Stimulated activated effector memory CD8-positive, alpha-beta T cell treated with anti-CD3 and anti-CD28 coated beads, Interleukin-12 subunit alpha, Interleukin-12 subunit beta, amount 100 ng/mL, for 72 hours (primary cell): ENCODE measurements at places on chromosomes 5 and 9.

- no peak for DNase-seq
Measured at GRCh38 chr5:96080557-96080956, 118.9 kb upstream of the ELL2 start.

DNA sequence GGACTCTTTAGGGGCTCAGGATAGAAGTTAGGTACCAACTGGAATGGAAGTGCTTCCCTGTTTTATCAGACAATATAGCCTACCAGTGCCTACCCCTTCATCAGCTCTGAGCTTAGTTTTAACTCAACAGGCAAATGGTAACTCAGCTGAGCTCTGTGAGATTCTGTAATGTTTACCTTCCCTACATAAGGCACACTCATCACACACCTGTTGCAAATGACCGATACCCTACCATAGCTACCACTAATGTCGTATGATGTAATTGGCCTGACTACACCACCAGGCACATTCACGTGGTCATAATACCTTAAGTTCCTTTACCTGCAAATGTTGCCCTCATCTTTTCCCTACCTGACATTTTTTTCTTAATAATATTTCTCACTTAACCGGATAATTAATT, 254.8 kb downstream of the ADGRV1 start:
- no peak for DNase-seq

GRCh38 chr5:123659011-123659410, 147.0 kb downstream of the CSNK1G3 start:
- no peak for DNase-seq

DNA sequence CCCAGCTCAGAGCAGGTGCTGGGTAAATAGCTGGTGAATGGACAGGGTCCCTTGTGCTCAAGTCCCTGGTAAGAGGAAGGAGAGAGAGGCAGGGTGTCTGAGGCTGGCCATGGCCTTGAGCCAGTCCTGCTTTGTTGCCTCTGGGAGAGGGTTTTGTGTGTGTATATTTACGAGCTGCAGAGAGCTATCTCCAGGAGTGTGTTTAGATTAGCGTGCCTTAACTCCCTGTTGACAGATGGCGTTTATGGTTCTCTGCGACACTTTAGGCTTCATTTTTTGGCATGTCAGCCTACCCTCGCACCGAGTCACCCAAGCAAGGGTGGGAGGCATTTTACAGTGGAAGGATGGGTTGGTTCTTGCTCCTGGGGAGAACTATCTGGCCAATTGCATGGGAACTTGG, 22.2 kb downstream of the HMCN2 start:
- DNase-seq, result no peak

GRCh38 chr5:82111191-82111590, 139.4 kb downstream of the ATG10 start:
- DNase-seq, result no peak

- peak; percentile 68 for DNase-seq
Measured at GRCh38 chr5:80672140-80672736, 17.5 kb upstream of the DHFR start.

GRCh38 chr9:14670718-14671117, 22.5 kb downstream of the ZDHHC21 start:
- DNase-seq, result no peak

- DNase-seq, result no peak
Measured at GRCh38 chr5:54621709-54622108, 104.2 kb downstream of the SNX18 start.

- DNase-seq, result no peak
Measured at GRCh38 chr9:589723-590122, 251.8 kb upstream of the DMRT1 start.

DNA sequence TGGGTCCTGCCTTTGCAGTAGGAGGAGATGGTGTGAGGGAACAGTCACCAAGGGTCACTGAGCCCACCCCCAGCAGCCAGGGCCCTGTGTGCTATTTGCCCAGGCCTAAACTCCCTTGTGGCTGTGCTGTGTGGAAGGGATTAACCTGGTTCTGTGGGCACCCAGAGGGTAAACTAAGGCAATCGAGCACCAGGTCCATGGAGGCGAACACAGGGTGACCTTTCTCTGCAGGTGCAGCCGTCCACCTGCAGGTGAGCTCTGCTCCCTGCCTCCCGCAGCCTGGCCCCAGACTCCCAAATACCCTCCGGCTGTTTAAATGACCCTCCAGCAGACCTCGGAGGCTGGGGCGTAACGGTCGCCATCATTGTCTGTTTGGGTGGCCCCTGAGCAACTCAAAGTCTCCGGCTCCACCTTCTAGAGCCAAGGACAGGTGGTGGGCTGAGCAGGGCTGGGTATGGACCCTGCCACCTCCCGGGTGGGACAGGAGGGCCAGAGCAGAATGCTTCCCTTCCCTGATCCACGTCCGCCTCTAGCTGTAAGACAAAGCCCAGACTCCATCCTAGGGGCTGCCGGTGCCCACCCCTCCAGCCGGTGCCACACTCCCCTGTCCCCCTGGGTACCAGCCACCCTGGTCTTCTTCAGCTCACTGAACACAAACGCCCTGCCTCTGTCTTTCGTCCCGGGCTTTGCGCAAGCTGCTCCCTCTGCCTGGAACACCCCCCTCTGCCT, 34.1 kb upstream of the FIBCD1 start:
- no peak for DNase-seq

GRCh38 chr9:130824643-130825350, 10.3 kb upstream of the ABL1 start:
- DNase-seq, result no peak

DNA sequence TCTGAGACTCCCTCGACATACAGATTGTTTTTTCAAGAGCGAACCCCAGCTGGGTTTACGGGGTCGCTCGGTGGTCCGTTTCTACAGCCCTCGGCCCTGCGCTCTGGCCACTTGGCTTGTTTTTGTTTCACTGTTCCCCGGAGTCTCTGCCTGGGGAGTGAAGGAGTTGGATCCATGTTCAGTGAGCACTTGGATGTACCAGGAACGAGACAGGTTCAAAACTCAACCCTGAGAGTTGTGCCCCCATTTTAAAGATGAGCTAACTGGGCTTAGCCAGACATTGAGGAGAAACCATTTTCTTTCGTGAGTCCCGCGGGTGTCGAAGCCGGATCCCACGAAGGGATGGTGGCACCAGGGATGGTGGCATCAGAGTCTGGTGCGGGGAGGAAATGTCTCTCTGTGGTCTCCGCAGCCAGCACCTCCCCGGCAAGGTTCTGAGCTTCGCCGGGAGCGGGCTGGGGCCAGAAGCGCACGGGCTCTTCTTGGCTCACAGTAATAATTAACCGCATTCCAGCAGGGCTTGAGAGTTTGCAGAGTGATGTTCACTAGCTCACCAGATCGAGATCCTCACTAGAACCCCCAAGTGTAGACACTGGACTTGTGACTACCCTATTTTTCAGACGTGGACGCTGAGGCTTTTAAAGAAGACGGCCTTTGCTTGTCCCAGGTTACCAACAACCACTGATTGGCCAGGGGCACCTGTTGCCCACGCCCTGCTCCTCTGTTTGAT, 1.0 kb downstream of the MSX2 start:
- DNase-seq, result no peak

- no peak for DNase-seq
Measured at GRCh38 chr5:81773574-81773973, 22.7 kb upstream of the SSBP2 start.

DNA sequence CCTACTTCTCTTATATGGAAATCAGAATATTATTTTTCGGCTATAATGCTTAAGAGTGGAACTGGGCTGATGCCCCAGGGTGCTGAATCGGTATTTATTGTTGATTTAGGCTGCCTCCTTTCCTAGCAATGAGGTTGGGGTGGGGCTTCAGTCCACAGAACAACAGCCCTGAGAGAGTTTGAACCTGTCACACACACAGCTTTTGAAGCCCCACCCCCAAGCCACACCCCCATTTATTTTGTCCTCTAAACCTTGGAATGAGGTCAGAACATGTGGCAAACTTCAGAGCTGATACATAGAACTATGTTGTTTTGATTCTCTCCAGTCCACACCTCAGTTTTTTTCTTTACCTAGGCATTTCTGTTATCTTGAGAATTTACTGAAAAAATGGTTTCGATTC, 51.7 kb upstream of the CAMK4 start:
- no peak for DNase-seq

- no peak for DNase-seq
Measured at GRCh38 chr5:154642499-154643245, 112.5 kb upstream of the LARP1 start.

GRCh38 chr9:79080536-79080935, 491.2 kb upstream of the TLE4 start:
- no peak for DNase-seq

DNA sequence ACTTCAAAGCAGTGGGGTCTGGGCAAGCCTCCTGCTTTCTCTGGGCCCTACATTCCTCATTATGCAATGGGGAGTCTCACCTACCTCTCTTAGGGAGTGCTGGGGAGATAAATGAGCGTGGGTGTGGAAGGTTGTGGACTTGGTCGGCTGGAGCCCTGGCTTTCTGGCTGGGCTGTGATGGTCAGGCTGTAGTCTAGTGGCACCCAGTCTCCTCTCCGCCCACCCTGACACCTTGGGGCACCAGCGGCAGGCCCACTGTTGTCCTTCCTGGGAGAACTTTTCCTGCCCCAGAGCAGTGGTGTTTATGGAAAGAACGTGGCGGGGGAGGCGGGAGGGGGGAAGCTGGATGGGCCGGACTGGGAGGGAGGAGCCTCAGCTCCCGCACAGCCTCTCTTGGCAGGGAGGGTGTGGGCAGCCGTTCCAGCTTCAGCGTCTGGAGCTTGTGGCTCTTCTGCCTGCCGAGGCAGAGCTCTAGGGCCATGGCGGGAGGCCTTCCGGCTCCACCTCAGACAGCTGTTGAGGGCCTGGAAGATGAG, 4.1 kb downstream of the PTGS1 start:
- DNase-seq, result no peak

- peak; percentile 74 for DNase-seq
Measured at GRCh38 chr9:137453643-137454081, 5.5 kb downstream of the NSMF start.

DNA sequence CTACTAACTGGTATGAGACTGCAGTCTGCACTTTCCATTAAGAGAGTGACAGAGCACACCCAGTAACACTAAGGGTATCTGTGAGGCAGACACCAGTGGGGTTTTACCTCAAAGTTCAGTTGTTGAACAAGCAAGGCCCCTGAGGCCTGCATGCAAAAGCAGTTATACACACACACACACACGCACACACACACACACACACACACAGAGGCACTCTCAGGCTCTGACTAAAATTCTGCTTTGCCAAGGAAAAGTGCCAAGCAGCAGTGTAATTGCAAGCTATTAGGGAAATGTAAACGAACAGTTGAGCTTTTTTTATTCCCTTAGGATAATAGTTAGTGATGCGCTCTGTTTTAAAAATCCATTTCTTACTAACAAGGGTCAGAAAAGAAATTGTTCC, 377.1 kb downstream of the SPOCK1 start:
- no peak for DNase-seq

GRCh38 chr9:81819859-81820546, 108.2 kb upstream of the SPATA31D4 start:
- no peak for DNase-seq

DNA sequence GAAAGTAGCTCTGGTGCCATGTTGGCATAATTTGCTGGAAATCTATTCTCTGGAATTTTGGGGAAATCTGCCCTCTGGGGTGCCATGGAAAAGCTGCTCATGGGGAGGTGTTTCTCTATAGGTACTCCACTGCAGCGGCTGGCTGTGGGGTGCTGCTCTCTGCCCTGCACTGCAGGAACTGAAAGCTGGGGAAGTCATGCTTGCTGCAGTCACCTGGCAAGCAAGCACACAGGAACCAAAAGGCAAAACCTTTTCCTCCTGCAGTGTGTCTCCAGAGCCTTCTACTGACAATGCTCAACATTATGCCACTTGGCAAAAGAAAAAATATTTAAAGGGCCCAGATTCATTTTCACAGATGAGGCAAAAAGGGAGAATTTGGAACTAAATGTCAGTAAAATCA, 25.8 kb upstream of the CARNMT1 start:
- DNase-seq, result no peak

GRCh38 chr5:37816883-37817282, 23.0 kb downstream of the GDNF start:
- no peak for DNase-seq

- no peak for DNase-seq
Measured at GRCh38 chr5:65768723-65769346, 46.8 kb downstream of the NLN start.

- DNase-seq, result no peak
Measured at GRCh38 chr9:71662082-71662481, 106.2 kb downstream of the CEMIP2 start.

GRCh38 chr9:95229230-95229915, 88.1 kb downstream of the FANCC start:
- DNase-seq, result no peak

DNA sequence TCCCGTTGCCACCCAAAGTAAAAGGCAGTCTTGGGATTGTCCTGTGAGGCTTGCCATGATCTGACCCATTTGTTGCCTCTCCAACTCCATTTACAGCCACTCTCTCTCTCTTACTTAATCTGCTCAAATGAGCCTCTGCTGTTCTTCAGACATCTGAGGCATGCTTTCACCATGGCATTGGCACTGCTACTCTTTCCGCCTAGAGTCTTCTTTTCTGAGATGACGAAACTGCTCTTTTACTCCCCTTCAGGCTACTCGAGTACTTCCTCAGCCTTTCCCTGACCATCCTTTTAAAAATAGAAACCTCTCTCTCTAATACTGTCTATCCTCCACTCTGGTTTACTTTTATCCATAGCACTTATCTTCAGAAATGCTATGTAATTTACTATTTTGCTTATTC, 9.0 kb downstream of the FOCAD start:
- DNase-seq, result no peak

GRCh38 chr5:168260353-168261226, 30.9 kb upstream of the WWC1 start:
- DNase-seq, result no peak

DNA sequence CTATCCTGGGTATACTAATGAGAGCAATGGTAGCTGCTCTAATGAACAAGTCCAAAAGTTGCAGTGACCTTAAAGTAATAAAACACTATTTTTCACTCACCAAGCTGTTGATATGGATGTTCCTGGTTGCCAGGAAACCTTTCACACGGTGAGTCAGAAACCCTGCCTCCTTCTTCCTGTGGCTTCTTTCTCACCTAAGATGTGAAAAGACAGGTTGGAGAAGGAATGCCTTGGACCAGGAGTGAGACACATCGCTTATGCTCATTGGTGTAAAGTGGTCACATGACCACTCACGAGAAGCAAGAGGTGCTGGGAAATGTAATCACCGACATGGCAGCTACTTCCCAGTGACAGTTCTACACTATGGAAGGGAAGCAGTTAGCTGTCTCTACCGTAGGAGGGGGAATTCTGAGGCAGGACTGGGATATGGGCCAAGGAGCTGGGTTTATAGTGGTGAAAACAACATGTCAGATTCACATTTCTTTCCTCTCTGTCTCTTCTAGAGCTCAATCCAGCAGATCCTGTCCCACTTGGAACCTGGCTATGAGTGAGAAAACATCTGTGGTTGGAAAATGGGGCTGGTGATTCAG, 320.4 kb upstream of the KLF4 start:
- no peak for DNase-seq

GRCh38 chr5:90894866-90895420, 336.3 kb downstream of the ADGRV1 start:
- DNase-seq, result no peak

DNA sequence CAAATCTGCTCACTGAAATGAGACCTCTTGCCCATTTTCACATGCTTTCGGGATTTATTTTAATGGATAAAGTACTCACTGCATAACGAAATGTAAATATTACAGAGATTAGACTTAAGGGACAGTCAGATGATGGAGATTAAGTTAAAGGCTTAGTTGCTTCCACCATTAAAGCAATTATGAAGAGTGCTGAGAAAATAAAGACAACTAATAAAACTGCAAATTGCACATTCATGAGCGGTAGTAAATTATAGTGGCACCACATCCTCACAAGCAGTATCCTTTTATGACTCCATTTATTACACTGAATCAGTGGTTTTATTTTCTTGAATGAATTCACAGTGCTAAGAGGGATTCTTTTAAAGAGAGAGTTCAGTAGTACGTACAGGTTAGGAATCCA, 76.2 kb upstream of the TMED7 start:
- DNase-seq, result no peak
